ENCODE measurements at places on chromosomes 1 and 21. TPM values are rescaled to one million over a fixed set of nuclear protein-coding genes. Genes with fewer than 3 reads are reported as not detected.

THEMIS2 gene
- total RNA-seq: 18.3 TPM

RNASEL gene
- 16.7 TPM for total RNA-seq

RSPH1 gene
- 5.6 TPM for total RNA-seq

MASP2 gene
- total RNA-seq: not detected

DNA sequence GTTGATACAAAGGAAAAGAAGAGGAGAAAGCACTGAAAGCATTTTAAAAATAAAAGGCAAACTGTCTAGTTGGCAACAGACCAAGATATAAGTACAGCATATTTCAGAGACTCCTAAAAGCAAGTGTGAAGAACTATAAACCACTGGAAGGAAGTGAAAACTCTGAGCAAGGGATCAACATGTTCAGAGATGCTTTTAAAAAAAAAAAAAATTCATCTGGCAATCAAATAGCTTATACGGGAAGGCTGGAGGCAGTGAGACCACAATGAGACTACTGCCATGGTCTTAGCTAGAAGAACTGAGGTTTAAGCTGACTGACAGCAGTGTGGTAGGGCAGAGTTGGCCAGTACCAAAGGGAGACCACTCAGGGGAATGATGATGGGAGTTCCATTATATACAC, 124.3 kb downstream of the VAV3 start:
- DNase-seq: no peak

- DNase-seq: no peak
Observed at GRCh38 chr1:24771574-24771973, 26.3 kb downstream of the CLIC4 start.

GRCh38 chr21:14707511-14708020, 161.5 kb upstream of the SAMSN1 start:
- no peak for DNase-seq

GRCh38 chr1:54955359-54955758, 25.1 kb upstream of the TMEM61 start:
- DNase-seq: no peak

DNA sequence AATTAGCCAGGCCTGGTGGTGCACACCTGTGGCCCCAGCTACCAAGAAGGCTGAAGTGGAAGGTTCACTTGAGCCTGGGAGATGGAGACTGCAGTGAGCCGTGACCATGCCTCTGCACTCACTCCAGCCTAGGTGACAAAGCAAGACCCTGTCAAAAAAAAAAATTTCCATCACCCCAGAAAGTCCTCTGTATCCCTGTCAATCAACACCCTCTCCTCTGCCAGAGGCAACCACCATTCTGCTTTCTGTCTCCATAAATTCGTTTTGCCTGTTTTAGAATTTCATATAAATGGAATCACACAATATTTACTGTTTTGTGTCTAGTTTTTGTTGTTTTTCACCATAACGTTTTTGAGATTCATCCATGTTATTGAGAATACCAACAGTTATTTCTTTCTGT, 141.6 kb upstream of the SLC45A1 start:
- no peak for DNase-seq

DNA sequence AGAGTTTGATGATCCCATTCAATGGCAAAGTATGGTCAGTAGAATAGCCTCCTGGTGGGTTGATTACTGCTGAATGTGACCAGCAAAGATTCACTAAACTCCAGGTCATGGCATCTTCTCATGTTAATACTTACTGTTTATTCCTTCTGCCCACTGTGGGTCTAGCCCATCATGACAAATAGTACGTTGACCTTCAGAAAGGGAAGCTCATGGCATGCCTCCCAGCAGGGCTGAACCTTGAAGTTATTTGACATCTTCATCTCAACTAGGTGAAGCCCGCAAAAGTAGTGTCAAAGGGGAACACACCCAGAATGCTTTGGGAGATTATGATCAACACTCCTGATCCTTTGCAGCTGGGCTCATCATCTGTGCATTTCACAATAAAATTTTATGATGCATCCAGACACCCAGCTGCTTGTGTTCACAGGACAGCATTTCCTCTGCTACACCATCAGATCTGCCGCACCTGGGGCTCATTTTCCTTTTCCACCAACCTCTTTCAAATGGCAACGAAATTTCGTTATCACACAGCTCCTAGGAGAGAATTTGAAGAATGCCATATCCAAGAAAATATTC, 49.6 kb downstream of the HLX start:
- DNase-seq: no peak

DNA sequence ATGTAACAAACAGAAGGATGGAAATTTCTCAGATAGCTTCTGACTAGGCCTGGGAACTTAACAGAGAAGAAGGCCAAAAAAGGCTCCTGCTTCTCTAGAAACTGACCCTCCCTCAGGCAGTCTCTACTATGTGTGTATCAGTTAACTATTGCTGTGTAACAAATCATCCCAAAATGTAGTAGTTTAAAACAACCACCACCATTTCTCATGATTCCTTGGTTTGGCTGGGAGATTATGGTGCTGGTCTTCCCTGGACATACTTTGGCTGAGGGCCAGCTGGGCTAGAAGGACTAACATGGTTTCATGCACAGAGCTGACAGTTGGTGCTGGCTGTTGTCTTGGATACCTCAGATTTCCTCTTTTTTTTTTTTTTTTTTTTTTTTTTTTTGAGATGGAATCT, 26.2 kb upstream of the CNN3 start:
- DNase-seq: no peak

GRCh38 chr21:35470522-35470921, 421.4 kb upstream of the RUNX1 start:
- DNase-seq: no peak

DNA sequence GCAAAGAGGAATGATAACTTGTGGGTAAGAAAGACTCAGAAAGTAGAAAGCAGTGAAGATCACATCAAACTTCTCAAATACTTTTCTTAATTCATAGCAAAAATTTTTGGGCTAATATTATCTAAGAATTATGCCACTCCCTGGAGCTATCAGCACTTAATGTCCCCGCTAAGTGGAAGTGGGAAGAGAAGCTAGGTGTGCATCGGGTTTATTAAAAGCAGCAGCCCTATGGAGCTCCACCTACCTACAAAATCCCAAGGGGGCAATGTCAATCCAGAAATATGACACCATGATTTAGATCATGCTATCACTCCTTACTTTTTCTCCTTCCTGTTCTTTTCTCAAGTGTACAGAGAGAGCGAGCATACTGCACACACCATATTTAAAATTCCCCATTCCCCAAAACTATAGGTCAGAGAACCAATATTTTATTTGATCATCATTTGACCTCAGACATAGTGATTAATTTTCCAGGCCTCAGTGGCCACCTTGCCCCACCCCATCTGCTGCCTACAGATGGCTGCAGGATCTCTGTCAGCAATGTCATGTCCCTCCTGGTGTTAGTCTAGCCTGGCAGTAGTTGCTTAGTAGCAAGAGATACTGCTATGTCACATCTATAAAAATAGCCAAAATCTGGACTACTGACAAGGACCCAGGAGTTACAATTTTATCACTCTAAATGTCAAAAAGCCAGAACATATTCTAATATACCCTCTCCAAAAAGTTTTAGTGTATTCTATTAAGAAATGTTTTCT, 66.6 kb downstream of the MAP3K21 start:
- DNase-seq: no peak

DNA sequence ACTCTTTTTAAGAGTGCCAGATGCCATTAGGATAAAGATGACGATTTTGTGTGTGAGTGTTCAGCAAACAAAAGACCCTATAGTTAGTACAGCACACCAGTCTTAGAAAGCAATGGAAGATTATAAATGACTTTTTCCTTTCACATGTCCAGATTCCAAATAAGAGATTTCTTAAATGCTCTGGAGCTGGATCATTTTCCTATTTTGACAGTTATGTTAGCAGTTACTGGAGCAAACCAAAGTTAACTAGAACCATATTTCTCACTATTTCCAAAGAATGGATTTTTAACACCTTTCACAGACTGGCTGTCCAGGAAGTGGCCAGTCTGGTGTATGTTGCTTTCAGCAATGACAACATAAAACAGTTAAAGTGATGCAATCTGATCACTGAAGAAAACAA, 905.8 kb upstream of the ADGRL2 start:
- DNase-seq: no peak

GRCh38 chr21:42534421-42535378, 21.0 kb downstream of the SLC37A1 start:
- DNase-seq: no peak

DNA sequence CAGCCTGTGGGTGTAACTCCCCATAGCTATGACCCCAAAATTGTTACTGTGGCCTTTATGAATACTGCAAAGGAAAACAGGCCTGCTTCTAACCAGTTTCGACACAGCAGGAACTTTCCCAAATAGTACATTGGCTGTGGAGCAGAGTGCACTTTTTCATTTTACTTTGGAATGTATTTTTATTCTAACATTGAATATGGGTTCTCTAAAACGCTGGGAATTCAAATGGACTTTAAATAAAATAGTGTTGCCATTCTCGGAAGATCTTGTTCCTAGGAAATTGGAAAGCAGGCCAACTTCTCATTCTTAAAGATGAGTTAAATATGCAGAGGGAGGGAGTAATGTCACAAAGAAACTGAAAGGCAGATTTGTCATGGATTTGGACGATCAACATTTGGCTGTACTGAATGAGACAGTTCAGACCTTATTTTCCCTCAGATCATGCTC, 39.6 kb upstream of the ARHGAP29 start:
- no peak for DNase-seq

DNA sequence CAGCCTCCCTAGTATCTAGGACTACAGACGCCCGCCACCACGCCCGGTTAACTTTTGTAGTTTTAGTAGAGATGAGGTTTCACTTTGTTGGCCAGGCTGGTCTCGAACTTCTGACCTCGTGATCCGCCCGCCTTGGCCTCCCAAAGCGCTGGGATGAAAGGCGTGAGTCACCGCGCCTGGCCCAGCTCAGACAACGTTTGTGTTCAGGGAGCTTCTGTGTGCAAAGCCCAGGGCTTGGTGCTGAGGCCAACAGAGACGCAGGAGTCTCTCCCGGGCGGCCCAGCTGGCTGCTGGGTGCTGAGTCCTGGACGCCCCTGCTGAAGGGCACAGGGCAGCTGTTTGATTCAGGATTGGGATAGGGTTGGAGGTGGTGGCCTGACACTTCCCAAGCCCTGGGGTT, 3.0 kb downstream of the PRKCZ start:
- DNase-seq: no peak
